ENCODE measurements at places on chromosomes 3 and 15.
A peak's percentile ranks its signal among the peaks of the same experiment; 100 is the strongest.

- no peak for DNase-seq
Observed at GRCh38 chr3:133996251-133996661, 33.5 kb downstream of the SLCO2A1 start.

DNA sequence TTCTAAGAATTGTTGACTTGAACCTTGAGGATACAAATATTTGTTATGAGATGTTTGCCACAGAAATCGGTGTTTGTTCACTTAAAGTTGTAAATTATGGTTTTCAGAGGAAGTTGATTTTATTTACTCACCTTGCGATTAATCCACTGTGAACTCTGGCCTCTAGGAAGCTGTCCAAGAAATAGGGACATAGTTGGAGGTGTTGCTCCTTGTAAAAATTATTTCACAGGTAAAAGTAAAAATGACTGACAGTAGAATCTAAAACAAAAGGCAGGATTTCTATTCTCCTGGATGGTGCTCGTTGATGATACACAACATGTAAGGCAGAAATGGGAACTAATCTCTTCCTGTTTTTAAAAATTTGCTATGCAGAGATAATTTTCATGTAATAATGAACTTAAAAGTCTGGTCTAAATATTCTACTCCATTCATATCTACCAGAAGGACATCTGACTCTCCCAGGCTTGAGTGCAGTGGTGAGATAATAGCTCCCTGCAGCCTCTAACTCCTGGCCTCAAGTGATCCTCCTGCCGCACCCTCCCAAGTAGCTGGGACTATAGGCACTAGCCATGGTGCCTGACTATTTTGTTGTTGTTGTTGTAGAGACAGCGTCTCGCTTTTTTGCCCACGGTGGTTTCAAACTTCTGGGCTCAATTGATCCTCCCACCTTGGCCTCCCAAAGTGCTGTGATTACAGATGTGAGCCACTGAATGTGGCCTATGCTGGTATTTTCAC, 17.1 kb upstream of the LZTFL1 start:
- no peak for DNase-seq

DNA sequence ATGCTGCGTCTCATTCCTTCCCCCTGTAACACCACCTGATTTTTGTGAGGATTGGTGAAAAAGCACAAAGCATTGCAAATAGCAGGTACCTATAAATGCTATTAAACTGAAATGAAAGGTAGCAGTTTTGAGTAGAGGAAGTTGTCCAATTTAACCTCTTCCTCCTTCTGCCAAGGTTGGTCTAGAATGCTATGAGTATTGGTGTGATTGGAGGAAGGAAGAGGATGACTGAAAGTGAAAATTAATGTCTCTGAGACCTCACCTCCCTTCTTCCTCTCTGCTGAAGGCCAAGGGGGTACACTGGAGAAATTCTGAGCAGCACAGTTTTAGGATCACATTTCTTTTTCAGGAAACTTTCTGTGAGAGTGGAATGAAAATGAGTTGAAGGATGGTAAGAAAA, 94.4 kb downstream of the DTWD1 start:
- DNase-seq: no peak

GRCh38 chr3:134340982-134341365, 33.3 kb downstream of the AMOTL2 start:
- no peak for DNase-seq

DNA sequence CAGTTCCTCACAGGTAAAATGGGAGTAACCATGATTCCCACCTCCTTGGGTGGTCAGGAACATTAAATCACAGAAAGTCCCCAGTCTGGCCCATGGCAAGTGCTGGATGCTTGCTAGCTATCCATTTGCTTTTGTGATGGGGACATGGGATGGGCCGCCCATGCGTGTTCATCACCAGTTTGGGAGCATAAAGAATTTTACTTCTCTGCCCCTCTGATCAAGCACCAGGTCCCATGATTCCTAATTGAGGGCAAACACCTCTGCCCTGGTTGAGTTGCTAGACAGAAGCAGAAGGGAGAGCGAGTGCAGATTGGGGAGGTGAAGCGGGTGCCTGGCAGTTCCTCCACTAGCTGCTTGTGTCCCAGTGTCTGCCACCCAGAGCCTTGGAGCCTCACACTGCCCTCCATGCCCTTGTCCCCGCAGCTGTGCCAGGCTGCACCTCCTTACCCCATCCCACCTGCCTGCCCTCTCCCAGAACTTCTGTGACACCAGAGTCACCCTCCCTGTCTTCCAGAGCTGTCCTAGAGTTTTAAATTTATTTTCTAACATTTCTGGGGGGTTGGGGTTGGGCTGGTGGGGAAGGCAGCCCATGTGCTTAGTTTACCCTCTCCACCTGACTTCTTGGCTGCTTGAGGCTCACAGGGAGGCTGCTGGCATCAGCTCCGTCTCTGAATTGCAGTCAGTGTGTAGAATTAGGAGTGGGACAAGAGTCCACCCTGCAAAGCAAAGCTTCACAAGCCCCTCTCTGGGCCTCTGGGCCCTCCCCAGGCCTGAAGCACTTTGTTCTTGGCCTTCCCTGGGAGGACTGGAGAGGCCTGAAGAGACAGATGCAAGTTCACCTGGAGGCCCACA, 18.4 kb downstream of the CFAP100 start:
- DNase-seq: no peak

GRCh38 chr3:51845129-51845528, 16.3 kb upstream of the IQCF2 start:
- no peak for DNase-seq

GRCh38 chr3:117964814-117965213, 1069.8 kb downstream of the IGSF11 start:
- no peak for DNase-seq

GRCh38 chr15:70179309-70179892, 81.7 kb upstream of the TLE3 start:
- no peak for DNase-seq

DNA sequence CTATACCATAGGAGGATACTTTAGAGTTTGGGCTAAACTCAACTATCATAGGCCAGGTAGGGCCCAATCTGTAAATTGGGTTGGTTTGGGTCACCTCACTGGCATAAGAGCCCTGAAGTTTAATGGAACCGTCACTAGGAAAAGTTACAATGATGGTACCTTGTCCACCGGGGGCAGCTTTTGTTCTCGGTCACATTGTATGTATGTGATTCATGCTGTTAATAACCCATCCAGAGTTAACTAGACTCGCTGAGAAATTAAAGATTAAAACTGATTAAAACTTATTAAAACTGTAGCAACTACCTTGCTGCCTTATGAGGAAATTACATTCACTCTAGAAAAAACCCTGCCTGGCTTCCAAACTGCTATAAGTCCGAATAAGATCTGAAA, 145.0 kb upstream of the TMCO5A start:
- DNase-seq: no peak

DNA sequence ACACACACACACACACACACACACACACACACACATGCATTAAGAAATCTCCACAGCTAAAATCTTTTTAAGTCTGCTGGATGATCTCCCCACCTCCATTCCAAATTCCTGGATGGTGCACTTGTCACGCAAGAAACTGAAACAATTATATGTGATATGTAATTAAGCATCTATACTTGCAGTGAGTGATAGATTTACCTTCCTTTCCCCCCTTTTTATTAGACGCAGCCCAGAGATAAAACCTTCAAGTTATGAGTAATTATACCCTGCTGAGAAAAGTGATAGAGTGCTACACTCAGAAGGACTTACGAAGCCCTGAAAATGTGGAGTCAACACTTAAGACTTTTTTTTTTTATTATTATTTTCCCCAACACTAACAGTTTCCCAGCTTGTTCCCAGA, 255.2 kb downstream of the LSAMP start:
- no peak for DNase-seq

- DNase-seq: no peak
Observed at GRCh38 chr15:75727851-75728715, 15.4 kb upstream of the CSPG4 start.

DNA sequence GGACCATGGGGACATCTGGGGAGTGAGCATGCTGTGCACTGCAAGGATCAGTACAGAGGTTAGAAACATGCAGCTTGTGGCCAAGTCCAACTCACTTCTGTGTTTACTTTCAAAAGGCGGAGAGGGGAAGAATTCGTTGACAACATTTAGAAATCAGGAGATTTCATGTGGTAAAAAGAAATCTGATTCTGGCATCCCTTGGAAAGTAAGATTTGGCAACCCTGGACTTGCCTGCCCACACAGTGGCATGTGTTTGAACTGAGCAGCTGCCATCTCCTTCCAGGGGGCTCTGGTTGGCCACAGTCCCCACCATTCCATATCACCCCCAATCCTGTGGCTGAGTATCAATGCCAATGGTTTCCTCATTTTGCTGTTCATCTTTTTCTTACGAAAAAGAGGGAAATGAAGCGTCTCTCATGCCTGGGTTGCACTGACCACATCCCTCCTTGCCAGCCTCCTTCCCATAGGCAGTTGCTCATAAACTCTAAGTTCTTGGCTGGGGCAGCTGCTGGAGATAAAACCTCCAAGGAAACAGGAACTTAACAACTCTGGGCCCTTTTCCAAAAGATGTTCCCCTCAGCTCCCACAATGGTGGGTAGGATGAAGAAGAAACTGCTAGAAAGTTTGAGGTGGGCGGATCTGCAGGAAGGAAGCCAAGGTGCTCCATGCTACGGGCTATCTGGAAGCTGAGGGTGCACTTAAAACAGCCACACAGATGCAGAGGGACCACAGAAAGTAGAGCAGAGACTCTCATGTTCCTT, 29.2 kb downstream of the SLC6A11 start:
- DNase-seq: no peak

GRCh38 chr15:43433165-43433564, 59.8 kb downstream of the TP53BP1 start:
- DNase-seq: no peak

DNA sequence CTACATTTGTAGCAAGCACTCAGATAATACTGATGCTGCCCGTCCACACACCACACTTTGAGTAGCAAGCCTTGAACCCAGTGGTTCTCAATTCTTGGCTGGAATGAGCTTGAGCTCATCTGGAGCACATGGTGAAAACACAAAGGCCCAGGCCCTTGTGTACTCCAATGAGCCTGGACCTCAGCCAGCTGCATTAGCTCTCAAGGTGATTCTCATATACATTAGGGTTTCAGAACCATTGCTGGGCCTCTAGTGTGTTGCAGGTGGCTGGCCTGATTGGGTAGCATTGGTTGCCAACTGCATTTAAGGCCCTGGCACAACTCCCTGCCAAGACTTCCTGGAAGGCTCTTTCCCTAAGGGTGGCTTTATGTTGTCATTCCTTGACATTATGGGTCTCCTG, 23.4 kb upstream of the ZFAND6 start:
- DNase-seq: no peak

DNA sequence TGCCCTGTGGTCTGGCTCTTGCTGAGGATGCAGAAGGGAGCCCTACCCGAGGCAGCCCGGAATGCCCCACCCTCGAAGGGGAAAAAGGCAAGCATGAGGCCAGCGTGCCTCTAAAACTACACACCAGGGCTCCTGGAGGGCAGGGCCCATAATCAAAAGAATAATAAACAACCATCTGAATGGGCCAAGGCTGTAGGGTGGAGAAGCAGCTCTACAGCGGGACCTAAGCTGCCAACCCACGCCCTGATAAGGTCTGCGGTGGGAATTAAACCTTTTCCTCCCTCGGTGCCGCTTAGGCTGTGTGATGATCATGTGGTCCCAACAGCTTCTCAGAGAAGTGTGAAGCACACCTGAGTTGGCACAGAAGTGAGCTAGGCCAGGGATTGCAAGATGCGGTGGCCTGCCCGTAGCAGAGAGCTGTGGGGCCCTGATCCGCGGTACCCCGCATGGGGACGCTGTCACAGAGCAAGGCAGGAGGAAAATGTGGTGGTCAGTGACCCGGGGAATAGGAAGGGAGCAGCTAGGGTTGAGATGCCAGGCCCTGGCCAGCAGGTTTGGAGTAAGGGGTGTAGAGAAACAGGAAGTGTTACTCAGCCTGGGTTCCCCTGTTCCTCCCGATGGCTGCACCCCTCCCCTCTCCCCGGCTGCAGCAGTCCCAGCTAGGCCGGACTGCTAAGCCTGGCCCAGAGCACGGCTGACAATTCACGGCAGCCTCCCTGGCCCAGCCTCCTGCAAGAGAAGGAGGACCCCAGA, 1.1 kb upstream of the C15orf62 start:
- DNase-seq: peak; percentile 56

DNA sequence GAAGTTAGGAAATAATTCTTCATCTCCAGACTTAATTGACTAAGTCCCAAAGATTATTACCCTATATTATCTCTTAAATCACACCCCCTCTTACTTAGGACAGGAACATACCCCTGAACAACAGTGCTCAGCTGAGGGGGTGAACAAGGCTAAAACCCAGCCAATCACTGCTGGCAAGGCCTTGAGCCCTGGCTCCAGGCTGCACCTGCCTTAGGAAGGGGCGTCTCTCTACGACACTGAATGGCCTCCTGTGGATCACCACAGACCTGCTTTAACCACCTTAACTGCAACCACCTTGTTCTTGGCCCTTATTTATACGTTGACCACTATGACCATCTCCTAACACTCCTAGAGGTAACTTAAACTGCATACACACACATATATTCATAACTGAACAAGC, 267.4 kb upstream of the THBS1 start:
- DNase-seq: no peak

DNA sequence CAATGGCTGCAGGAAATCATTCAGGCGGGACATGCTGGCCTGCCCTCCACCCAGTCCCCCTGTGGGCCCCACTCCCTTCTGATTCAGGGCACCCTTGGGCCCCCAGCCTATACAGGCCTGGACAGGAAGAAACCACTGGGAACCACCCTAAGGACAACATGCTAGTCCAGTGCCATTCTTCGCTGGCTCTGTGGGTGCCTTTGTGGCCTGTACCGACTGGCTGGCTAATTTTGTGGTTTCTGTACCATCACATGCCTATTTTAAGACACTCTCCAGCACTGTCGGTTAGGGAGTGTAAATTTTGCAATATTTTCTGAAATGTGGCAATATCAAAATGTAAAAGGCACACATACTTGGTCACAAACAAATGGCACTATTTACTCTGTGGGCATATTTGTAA, 61.4 kb upstream of the POLG start:
- no peak for DNase-seq

DNA sequence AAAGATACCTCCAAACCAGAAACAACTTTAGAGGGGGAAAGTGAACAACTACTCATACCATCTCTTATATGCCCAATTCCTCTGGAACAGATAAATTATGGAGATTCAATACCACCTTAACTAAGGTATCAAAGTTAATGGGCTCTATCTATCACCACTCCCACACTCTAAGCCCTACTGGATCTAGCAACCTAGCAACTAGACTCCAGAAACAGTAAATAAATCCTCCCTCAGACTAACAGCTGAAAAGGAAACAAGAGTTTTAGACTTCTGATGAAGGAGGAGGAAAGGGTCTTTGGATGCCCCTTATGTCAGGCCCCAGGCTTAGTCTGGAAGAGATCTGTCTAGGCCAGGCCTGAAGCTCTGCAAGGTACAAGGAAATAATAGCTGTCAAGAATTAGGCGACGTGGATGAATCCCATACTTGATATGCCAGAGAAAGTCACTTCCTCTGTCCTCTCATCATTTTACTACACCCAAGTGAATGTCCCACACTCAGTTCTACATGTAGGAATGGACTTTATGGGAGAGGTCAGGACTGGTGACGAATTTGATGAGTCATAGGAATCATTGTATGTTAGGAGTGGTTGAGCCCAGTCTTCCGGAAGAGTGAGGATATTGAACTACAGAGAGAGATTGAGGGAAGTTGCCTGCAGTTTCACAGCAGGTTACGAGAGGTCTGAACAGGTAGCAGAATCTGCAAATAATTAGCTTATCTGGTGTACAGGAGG, 113.8 kb downstream of the AKAP13 start:
- DNase-seq: no peak

- DNase-seq: no peak
Observed at GRCh38 chr15:49692514-49693090, 71.8 kb downstream of the DTWD1 start.

Data from GM06990 (cell line).